ENCODE measurements at places on chromosomes 3 and 15. TPM values are rescaled to one million over a fixed set of nuclear protein-coding genes. Genes with fewer than 3 reads are reported as not detected.

GRCh38 chr3:120449701-120450599 lies 842 bp downstream of the FSTL1 start:
- H3K4me1 ChIP-seq, result peaks cover 16% of the 10 kb centered on the region
- peak overlapping the region; percentile 63 for H3K4me3 ChIP-seq
- H3K36me3 ChIP-seq, result no peaks in the 10 kb centered on the region
- DNase-seq, result peak; percentile 30
- H3K27me3 ChIP-seq, result peaks cover 5% of the 10 kb centered on the region
- peak overlapping the region; percentile 67 for H3K27ac ChIP-seq

- no peaks in the 10 kb centered on the region for H3K27me3 ChIP-seq
- H3K4me1 ChIP-seq, result no peaks in the 10 kb centered on the region
- no peak overlapping the region for H3K27ac ChIP-seq
- H3K4me3 ChIP-seq, result no peak overlapping the region
Measured at GRCh38 chr3:61912158-61912557, 350.8 kb downstream of the PTPRG start.

DNA sequence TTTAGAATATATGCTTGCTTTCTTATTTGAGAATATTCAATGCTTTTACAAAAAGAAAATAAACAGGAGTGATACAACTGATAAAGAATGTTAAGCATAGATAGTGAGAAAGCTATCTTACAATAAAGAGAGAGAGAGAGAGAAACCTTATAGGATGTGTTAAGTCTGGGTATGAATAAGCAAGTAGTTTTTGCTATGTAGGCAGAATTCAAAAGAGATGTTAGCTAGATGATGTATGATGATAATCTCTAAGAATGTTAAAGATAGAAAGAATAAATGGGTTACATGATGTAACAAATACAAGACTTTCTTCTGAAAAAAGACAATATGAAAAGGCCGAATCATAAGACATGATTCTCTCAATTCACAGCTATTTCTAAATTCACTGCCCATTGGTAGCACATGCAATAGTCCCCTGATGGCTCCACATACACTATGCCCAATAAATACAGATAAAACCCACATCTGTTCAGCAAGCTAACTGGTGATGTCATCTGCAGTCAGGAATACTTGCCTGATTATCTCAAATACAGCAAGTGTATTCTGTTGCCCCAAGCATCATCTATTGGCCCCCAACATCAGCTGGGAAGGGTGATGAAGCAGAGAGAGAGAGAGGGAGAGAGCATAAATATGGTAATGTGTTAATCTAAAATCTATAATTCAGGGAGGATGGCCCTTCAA lies 169.2 kb upstream of the LYSMD4 start:
- H3K4me1 ChIP-seq, result no peaks in the 10 kb centered on the region
- no peak overlapping the region for H3K4me3 ChIP-seq
- no peaks in the 10 kb centered on the region for H3K36me3 ChIP-seq
- no peaks in the 10 kb centered on the region for H3K27me3 ChIP-seq

DNA sequence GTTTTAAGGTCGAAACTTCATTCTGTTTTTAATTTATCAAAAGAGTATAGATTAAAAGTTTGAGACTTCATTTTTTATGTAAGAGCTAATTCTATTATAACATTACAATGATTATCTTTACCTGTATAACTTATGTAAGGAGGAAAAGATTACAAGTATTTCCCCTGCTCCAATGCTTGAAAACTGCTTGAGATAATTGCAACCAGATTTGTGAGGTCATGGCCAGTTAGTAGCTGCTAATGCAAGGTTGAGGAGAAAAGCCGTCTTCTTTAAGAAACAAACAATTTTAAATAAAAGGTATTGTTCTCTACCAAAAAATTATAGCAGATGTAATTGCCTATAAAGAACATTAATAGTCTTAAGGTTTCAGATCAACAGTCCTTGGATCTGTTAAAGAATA lies 208.3 kb upstream of the UBE2E2 start:
- H3K4me1 ChIP-seq, result no peaks in the 10 kb centered on the region
- no peak for DNase-seq
- H3K4me3 ChIP-seq, result no peak overlapping the region
- no peaks in the 10 kb centered on the region for H3K36me3 ChIP-seq
- no peak overlapping the region for H3K27ac ChIP-seq

GRCh38 chr3:128487538-128487812 lies 5.5 kb downstream of the GATA2 start:
- H3K27ac ChIP-seq, result peak overlapping the region; percentile 97
- peak overlapping the region; percentile 40 for H3K4me3 ChIP-seq
- no peaks in the 10 kb centered on the region for H3K4me1 ChIP-seq
- H3K27me3 ChIP-seq, result no peaks in the 10 kb centered on the region
- no peaks in the 10 kb centered on the region for H3K36me3 ChIP-seq

The COLQ gene
- total RNA-seq, result 0.28 TPM

The NDN gene
- total RNA-seq, result 14.2 TPM

The TGM5 gene
- not detected for total RNA-seq

All from pancreas (tissue), 10 donors.